Motor neuron (in vitro differentiated cells): ENCODE measurements at places on chromosomes 4 and X.

DNA sequence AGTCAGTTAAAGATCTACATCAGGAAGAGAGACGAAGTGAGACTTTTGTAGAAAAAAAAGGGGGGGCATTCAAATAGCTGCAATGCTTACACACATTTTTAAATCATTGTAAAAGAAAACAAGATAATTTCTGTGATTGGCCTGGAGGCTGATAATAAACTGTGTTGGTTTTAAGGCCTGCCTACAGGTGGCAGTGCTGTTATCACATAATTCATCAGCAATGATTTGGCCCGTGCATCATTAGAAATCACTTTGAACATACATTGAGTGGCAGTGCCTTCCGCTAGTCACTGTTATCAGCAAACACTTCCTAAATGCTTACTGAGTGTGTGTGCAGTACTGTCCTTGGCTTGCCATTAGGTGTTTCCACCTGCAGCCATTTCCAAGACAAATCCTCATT, 831.9 kb downstream of the TRIML1 start:
- peak; percentile 35 for ATAC-seq

DNA sequence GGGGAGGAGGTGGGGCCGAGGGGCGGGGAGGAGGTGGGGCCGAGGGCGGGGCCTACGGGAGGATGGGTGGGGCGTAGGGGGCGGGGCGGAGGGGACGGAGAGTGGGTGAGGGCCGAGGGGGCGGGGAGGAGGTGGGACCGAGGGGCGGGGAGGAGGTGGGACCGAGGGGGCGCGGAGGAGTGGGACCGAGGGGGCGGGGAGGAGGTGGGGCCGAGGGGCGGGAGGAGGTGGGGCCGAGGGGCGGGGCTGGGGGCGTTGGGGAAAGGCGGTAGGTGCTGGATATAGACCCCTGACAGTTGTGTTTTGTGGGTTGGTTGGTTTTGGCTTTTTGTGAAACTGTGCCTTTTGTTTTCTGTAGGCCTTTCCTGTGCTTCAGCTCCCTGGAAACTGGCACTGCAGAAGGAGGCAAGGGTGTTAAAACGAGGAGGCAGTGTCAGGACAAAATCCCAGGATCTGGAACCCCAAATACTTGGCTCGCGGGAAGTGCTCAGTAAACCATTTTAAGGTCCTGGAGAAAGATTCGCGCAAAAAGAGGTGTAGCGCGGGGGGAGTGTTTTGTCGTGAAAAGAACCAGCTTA, 580 bp upstream of the MMGT1 start:
- ATAC-seq, result peak; percentile 34

GRCh38 chrX:144592036-144592435, 655.3 kb upstream of the SPANXN1 start:
- ATAC-seq, result no peak

- ATAC-seq, result no peak
These were observed 30.7 kb downstream of the EREG start for GRCh38 chr4:74395633-74396032.

DNA sequence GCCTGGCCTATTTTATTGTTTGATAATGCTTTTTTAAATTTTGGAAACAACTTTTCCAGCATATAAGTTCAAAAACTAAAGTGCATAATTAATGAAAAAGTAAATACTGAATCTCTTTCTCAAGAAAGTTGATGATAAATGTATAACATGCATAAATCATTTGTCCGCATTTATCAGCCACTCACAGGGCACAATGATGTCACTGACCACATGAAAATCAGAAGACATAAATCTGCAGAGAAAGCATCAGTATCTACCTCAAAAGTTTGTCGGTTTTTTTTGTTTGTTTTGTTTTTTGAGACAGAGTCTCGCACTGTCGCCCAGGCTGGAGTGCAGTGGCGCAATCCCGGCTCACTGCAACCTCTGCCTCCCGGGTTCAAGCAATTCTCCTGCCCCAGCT, 5.5 kb upstream of the HPRT1 start:
- ATAC-seq, result no peak

- peak; percentile 66 for ATAC-seq
These were observed 67.7 kb downstream of the RHOH start for GRCh38 chr4:40264497-40264896.

DNA sequence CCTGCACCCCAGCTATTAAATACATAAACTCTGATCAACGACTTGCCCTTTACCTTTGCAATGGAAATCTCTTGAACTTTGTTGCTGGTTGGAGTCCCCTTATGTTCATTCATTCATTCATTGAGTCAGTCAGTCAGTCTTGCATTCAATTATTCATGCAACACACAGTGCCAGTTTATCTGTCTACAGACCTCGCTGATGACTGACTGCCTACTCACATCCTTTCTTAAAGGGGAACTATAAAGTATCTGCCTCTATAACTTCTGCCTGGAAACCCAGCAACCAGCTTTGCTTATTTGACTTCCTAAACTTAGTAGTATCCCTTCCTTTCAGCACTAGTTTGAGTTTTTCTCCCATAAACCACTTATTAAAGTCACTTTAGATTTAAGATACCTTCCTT, 620.8 kb upstream of the ADGRL3 start:
- no peak for ATAC-seq

GRCh38 chrX:70481471-70482270, 37.0 kb downstream of the DLG3 start:
- no peak for ATAC-seq

DNA sequence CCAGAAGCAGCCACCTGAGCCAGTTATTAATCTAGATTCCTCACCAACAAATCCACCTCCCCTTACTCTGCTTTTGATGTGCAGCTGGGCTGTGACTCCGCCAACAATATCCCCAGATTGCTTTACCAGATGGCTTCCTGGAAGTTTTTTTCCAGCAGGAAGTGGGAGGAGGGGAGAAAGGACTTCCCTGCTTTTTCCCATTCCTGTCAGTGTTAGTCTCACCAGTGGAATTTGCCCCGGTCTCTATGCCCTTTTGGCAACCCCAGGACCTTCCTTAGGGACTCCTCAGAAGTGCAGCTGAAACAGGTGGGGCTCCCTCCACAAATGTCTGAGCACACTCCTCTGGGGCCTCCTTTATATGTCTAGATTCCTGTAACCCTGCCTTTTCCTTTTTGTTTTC, 465.2 kb upstream of the IGFBP7 start:
- ATAC-seq, result no peak

DNA sequence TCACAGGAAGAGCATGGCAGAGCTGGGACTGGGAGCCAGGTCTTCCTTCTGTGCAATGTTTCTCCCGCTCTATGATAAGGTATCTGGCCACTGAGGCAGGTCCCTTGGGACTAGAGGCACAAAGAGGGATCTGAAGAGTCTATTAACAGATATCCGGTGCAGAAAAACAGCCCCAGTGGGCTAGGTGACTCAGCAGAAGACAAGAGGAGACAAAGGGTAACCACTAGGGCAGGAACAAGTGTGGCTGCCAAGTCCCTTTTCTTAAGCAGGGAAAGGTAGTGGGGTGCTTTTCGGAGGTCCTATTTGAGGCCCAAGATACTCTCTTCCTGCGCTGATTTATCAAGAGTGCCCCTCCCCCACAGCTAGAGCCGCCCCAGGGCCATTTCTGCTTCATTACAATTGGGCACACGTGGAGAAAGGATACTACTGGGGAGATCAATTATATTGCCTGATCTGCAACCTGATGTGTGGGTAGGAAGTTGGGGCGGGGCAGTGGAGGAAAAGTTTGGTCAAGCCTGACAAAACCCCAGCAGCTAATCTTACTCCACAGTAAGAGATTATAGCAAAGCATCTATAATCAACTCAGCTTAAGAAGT, at the start of gene DGAT2L6:
Gene DGAT2L6, plus strand, starts transcription at position 546 of the 596 bp plus-strand sequence. CDS start 100 bp downstream, outside the sequence.
- ATAC-seq, result no peak

DNA sequence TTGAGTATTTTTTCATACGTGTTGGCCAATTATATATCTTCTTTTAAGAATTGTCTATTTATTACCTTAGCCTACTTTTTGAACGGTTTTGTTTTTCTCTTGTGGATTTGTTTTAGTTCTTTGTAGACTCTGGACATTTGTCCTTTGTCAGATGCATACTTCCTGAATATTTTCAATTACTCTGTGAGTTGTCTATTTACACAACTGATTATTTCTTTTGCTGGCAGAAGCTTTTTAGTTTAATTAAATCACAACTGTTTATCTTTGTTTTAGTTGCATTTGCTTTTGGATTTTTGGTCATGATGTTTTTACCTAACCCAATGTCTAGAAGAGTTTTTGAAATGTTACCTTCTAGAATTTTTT, 19.6 kb downstream of the UGT2B7 start:
- no peak for ATAC-seq

DNA sequence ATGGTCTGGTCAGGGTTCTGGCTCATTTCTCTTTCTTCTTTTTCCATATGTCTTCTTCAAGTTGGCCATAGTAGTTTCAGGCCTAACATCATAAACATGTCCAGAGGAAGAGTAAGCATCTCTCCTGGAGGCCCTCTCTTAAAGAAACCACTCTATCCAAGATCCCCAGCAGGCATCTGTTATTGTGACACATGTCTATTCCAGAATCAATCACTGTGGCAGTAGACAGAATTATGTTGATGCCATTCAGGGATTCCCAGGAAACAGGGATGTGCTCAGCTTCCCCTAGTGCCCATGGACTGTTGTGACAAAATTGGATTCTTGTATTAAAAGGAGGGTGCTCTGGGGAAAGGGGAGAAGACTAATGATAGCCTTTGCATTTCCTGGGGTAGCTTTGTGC, 224.0 kb downstream of the HNRNPD start:
- ATAC-seq, result no peak

GRCh38 chr4:39004758-39005157, 27.5 kb downstream of the TMEM156 start:
- no peak for ATAC-seq

DNA sequence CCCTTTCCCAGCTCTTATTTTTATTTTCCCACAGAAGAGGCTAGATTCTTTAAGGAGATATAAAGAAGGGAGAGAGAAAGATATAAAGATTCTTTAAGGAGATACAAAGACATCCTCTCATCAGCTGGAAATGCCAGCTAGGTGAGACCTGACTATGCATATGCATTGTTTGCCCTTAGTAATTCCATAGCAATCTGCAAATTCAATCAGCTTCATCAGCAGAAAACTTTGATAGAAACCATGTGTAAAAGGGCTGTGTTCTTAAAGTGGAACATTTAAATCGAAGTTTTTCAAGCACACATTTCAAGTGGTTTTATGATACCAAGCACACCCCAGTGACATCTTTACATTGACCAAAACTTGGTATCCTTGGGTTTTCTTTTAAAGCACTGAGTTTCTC, 24.1 kb downstream of the FHL1 start:
- ATAC-seq, result no peak

- ATAC-seq, result peak; percentile 26
These were observed 86.4 kb downstream of the SHISA3 start for GRCh38 chr4:42483426-42484379.

- no peak for ATAC-seq
These were observed 186.0 kb downstream of the DCHS2 start for GRCh38 chr4:154305616-154306015.

DNA sequence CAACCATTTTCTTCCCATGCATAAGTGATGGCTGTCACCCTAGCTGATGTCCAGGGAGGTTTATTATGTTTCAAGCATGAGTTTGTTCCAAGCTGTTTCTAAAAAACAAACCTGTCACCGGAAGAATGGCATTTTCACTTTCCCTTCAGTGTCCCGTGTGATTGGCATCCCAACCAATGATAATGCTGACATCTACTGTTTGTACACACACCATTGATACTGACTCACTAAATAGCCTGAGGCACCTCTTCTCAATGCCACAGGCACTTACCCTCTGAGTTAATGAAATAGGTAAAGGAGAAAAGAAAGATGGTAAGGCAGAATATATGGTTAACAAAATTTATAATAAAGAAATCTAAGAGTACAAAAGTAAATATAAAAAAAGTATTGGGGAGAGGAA, 23.1 kb upstream of the VCX2 start:
- ATAC-seq, result no peak

- no peak for ATAC-seq
These were observed 25.4 kb downstream of the SORCS2 start for GRCh38 chr4:7217474-7218321.

- no peak for ATAC-seq
These were observed 49.6 kb downstream of the MEPE start for GRCh38 chr4:87882321-87882720.

DNA sequence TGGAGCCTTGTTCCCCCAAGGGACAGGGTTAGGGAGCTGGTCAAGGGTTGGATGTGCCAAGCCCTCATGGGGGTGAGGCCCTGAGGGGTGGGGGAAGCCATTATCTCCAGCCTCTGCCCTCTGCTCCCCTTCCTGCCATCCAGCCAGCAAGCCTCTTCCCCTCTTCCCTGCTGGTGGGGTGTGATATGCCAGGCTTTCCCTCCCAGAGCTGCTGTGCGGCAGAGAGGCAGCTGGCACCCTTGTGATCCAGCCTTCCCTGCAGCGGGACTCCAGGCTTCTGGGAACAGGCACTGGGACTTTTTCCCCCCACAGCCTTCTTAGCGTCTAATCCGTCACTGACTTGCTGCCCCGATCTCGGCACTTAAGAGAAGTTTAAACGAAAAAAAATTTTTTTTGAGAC, 6.3 kb downstream of the SSR4 start:
- no peak for ATAC-seq

GRCh38 chr4:169203891-169204290, 66.9 kb downstream of the SH3RF1 start:
- ATAC-seq, result no peak

DNA sequence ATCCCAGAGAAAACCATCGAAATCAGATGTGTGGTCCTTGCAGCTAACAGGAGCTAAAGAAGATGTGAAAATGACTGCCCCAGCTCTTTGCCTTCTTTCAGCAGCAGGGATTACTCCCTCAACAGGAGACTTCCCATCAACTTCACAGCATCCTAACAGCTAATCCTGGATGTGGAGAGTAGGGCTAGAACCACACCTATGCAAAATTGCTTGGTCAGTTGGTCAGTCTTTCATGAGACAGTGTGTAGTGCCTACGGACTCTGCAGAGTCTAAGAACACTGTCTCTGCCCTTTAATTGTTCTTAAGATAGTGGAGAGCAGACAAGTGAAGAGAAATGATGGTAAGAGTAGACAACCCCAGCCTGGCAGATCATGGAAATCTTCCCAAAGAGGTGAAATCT, 133.5 kb downstream of the COL4A6 start:
- ATAC-seq, result peak; percentile 53

DNA sequence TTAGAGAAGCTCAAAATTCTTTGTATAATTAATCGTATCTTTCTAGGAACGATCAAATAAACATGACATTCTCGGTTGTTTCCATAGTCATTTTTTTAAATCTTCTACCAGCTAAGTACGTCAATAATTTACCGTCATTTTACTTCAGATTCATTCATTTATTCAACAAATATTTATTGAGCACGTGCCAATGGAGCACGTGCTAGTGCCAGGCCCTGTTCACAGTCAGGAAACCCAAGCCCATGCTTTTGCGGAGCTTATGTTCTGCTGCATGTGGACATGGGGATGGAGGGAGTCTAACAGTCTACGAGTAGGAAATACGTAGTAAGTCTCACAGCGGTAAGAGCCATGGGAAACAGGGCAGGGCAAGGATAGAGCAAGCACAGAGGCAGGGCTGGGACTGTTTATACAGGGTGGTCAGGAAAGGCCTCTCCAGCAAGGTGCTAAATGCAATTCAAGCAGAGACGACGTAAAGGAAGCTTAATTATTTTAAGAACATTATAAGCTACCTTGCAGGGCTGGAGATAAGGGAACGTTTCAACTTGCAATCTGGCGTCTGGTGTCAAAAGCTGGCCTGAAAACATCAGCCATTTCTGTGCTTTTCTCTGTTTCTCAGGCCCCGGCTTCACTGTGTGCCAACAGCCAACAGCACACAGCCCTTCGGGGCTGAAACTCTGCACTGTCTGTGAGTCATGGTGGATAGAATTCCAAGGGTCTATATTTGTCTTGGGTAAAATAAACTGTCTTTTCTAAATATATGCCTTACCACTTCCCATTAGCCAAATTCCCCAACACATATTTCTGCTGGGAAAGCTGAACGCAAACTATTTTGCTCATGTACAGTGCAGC, 517.1 kb upstream of the ZFP42 start:
- no peak for ATAC-seq
